ENCODE measurements at places on chromosomes 6 and 20.

DNA sequence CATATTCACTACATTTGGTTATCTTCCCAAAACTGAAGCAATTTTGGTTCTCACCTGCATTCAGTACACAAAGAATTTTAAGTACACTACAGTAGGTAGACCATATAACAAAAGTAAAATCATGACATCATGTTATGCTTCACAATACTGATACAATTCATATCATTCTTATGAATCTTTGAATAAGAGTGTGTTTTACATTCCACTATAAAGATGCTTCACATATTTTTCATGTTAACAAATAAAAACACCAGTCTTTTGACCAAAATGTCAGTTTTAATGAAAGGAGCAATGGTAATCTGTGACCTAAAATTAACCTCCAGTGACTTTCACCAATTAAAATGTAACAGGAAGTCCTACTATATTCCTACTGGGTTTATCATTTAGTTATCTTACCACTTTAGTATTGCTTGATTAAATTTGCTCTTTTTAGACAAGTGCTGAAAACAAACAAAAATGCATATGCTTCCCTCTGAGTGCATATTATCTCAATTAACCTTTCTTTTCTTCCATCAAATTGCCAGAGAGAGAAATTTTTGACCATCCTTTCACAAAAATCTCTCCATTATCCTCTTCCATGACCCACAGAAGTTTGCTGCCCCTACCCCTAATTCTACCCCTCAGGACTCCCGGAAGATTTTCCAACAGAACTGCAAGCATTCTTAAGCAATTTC is 49.3 kb downstream of the PHIP start:
- no peak for DNase-seq

- no peak for DNase-seq
Observed at GRCh38 chr6:100673641-100674040, 207.5 kb downstream of the ASCC3 start.

DNA sequence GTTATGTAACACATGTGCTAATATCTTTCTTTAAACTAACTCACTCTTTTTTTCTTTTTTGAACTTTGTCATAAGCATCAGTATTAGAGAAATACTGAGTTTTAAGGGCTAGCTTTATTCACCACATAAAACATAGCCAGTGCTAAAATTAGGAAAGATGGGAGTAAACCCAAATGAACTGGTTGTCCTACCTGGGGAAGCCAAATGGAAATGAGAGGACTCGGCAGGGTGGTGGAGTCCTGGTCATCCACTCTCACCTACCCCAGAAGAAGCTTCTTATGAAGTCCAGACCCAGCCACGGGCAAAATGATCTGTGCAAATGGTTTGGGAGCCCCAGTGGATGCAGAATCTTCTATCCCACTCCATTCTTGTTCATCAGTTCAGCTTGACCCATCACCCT is 56.1 kb downstream of the MDGA1 start:
- DNase-seq: no peak

GRCh38 chr20:44651684-44652423 is at the start of gene ADA:
Gene ADA (minus strand): TSS chr20:44651699. CDS start chr20:44651607, 92 bp downstream.
- peak; percentile 74 for DNase-seq

DNA sequence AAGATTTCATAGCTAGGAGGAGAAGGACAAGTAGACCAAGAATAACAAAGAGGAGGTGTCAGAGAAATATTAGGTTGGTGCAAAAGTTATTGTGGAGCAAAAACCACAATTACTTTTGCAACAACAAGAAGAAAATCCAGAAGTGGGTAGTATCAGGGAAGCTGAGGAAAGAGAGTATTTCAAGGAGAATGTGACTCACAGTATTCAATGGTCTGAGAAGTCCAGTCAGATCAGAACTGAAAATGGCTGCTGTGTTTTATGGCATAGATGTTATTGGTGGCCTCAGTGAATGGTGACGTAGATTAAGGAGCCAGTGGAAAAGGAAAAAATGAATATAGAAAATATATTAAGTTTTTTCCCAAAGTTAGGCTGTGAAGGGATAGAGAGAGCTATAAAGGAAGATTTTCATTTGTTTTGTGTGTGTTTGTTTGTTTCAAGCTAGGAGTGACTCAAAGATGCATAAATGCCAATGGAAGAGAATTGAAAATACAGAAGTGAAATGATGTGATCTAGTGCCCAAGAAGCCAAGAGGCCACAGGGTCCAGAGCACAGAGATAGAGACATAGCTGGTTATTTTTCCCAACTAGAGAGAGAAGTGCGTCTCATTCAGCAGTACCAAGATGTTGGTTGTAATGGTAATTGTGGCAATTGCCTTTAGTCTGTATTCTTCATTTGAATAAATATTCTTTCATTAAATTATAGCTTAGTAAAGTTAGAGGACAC is 112.8 kb downstream of the ADTRP start:
- no peak for DNase-seq
